Activated T-cell treated with anti-CD3 and anti-CD28 coated beads, Interleukin-2, amount 50 U/mL, for 72 hours (primary cell): ENCODE measurements at places on chromosomes 3 and 15.

DNA sequence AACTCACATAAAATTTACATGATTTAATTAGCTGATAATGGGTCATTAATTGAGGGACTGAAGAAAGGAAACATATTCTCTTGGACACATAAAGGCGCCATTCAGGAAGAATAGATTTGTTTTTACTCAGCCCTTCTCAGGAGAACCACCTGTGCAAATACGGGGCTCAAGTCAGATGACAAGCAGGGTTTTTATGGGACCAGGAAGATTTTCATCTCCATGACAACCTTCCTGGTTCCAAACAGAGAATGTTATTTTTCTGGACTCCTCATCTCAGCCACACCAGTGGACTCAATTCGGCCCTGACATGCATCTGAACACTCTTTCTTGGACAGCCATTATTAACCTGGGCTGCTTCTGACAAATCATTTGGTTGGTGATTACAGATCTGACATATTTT lies 120.5 kb downstream of the PDZRN3 start:
- no peak for DNase-seq

- no peak for DNase-seq
These were observed 220.3 kb upstream of the LINGO1 start for GRCh38 chr15:77853008-77853328.

GRCh38 chr3:36868614-36869436 lies 76.0 kb downstream of the TRANK1 start:
- peak; percentile 52 for DNase-seq

GRCh38 chr3:142027300-142027699 lies 122.0 kb downstream of the TFDP2 start:
- DNase-seq: no peak

DNA sequence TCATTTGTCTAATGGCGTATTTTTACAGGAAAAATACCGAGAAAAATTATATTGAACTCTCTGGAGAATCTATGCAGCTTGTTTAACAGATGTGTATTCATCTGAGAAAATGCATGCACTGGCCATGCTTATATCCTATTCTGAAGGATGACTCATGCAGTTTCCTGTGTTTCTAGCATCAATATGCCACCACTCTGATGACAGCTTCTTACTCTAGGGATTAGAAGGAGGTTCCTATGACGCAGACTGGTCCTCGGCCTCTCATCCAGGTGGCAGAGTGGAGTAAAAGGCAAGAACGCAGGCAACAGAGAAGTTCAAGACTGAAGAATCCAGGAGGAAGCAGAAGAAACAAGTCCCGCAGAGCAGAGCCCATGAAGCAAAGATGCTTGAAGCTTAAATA lies 910.0 kb upstream of the ROBO1 start:
- no peak for DNase-seq

DNA sequence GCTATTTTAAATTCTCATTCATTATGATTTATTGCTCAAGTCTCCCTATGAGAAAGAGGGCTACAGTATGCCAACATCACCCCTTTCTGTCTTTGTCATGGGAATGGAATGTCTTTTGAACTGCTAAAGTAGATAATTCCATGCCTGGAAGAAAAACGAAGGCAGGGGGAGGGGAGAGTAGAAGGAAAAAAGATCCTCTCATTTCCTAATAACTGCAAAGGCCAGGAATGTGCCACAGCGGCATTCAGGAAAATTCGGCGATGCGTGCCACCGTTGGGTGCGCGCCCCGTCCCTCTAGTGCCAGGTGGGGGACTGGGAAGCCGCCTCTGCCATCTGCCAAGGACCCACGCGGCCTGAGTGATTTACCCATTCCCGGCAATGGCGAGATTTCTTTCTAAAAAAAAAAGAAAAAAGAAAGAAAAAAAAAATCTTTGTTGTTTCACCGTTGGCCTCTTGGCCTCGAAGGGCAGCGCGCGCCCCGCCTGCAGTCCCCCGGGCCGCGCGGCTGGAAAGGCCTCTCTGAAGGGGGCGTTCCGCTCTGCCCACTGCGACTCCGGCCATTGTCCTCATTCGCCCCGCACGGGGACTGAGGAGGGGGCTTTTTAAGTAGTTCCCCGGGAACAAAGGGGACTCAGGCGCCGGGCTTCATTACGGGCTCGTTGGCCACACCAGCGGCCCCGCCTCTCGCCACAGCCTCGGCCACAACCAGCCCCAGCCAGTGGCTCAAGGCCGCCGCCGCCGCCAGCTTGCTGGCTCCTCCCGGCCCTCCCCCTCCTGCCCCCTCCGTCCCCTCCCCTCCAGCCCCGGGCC lies 54.5 kb downstream of the CPN2 start:
- DNase-seq: no peak

GRCh38 chr3:49013738-49014660 lies 4.4 kb downstream of the DALRD3 start:
- DNase-seq: peak; percentile 64

GRCh38 chr3:144426366-144426765 lies 454.7 kb downstream of the DIPK2A start:
- DNase-seq: no peak

GRCh38 chr3:71581457-71582035 lies 2.0 kb downstream of the FOXP1 start:
- peak; percentile 51 for DNase-seq

DNA sequence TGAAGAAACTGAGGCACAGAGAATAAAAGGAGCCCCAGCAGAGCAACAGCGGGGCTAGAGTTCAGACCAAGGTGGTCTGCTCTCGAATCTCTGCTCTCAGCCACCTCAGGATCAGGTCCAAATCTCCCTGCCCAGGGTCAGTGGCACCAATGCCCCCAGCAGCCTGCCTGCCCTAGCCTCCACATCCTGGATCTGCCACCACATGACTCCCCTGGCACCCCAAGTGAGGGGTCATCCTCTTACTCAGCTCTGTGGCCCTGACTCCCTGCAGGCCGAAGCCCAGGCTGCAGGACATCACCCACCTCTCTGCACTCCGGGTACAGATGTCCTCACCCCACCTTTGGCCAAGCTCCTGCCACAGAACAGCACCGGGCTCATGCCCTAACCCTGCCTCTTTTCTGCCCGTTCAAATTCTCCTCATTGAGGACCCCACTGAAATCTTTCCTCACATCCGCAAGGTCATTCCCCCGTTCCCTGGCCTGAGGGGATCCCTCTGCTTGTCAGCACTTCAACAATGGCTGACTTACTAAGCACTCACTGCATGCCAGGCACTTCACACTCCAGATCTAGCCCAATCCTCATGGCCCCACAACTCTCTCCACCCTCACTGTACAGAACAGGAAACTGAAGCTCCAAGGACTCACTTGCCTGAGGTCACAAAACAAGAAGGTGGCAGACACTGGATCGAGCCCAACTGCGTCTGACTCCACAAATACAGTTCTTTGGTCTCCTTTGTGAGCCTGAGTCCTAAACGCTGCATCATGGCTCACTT lies 4.3 kb downstream of the PPIB start:
- no peak for DNase-seq

DNA sequence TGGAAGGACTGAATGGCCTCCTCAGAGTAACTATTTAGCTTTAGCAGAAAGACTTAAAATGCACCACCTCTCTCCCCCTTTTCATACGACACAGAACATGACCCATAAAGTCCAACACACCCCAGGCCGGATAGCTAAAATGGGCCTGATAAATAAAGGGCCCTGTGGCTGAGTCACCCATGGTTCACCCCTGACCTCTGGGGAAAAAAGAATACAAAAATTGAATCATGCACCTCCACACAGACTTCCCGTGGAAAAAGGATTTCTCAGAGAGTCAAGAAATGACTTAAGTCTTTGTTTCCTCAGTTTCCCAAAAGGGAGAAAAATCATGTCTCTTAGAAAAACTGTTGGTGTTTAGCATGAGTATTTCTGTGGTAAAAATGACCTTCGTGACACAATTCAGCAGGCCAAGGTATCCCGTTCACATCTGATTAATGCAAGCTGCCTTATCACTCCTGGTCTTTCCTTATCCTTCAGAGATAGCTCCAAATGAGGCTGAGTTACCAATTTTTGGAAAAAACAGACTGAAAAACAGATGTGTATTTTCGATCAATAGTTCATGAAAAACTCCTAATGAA lies 34.0 kb upstream of the ARHGEF3 start:
- DNase-seq: no peak

GRCh38 chr3:14775011-14775410 lies 43.8 kb upstream of the FGD5 start:
- DNase-seq: no peak

DNA sequence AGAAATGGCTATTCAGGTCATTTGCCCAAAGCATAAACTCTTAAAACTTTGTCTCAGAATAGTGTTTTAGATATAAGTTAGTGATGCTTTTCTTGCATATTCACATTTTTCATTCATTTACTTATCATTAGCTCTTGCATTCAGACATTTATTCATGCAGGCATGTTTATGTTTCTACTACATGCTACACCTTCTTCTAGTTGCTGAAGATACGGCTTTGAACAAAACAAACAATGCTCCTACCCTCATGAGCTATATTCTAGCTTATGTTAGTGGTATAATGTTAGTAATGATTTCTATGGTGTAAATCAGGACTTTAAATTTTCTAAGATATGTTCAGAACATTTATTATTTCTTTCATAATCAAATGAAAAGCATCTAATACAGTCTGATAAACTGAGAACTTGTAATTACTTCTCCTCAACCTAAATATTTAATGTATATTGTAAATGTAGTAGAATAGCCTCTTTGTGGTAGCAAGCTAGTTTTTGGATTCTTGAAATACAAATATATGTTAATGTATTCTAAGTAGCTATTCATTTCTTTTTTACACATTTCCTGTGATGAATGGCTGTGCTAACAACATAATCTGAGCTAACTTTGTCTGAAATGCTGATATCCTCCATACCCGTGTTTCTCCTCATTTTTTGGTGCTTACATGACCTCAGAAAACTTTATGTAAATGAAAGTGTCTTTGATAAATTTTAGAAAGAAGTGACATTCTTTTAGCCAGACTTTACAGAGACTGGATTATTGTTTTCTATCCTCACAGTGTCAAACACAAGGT lies 15.5 kb upstream of the GOLGA8B start:
- no peak for DNase-seq

DNA sequence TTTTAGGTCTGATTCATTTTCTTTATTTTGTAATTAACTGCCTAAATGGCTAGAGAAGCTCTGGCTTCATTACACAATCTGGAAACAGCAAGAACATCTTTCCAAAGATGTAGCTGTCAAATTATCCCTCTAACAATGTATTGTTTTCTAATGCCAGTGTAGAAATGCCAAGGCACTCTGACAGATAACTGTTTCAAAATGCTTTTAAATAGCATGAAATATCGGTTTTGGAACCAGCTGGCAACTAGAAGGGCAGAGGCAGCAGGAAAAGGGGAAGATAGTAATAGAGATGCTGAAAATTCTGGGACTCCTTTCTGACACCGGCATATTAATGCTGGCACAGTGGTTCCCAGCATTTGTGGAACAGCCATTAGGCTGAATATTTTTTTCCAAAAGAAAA lies 26.1 kb downstream of the MORC1 start:
- DNase-seq: no peak

DNA sequence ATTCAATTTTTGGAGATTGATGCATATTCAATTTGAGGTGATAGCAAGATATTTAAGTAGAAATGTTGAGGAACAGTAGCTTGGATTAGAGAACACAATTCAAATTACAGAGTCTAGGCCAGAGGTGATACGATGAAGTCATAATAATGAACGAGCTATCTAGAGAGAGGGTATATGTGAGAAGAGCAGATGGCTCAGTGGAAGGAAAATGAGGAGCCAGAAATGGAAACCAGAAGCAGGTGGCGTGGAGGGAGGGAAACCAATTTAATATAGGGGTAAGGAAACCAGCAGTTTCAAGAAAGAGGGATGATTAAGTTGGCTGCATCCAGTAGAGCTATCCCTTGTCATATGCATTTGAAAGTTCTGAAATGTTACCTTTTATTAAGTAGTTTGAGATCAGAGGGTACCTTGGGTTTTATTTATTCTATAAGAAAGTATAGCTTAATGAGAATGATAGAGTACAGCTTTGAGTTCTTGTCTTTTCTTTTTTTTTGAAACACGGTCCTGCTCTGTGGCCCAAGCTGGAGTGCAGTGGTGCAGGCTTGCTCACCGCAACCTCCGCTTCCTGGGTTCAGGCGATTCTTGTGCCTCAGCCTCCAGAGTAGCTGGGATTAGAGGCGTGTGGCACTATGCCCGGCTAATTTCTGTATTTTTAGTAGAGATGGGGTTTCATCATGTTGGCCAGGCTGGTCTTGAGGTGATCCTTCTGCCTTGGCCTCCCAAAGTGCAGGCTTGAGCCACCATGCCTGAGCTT lies 22.1 kb downstream of the NCK1 start:
- DNase-seq: no peak

DNA sequence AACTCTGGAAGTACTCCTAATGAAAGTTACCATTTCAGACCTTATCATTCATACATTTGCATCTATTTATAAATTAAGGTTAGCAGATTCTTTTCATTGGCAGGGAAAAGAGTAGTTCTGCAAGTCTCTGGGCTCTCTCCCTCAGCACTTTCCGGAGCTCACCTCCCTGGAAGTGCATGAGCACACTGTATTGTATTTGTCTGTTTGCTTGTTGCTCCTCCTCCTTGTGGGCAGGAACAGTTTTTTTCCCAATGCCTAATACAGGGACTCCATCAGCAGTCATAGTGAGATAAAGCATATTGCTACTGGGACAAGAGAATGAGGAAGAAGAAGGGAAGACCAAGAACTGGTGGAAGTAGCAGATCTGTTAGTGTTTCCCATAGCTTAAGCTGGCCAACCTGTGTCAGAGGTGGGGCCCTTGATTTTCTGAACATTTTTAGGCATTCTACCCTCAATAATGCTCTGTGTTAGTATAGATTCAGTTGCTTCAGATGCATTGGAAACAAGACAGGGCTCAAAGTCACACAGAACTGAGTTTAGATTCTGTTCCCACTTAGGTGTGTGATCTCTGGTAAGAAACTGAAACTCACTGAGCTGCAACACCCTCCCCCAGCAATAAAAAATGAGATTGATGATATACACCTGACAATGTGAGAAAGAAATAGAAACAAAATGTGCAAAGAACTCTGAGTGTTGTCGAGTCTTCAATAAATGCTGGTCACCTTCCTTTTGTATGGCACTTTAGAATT lies 407.8 kb downstream of the TUSC7 start:
- DNase-seq: no peak

DNA sequence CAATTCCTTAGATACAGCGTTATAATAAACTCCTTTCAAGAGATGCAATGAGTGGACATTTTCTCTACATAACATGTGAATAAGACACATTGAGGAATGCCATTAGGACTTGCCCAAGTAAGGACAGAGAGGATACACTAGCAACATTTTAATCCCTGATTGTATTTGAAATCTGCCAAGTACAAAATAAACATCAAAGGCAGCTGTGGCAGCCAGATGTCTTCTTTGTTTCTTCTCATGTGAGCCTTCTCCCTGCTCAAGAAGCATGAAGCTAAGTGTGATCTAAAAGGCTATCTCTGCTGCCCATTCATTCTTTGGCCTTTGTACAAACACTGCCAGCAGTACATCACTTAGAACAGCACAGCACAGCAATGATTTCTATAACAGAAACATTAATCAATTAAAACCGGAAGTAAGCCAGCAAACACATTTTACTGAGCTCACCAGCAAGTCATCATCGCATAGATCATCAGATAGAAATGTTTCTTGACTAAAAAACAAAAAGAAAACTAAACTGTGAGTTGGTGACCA lies 364.0 kb downstream of the CNTN6 start:
- no peak for DNase-seq

GRCh38 chr15:26805470-26805869 lies 32.6 kb upstream of the GABRB3 start:
- DNase-seq: no peak

GRCh38 chr3:8631661-8632060 lies 12.9 kb downstream of the SSUH2 start:
- DNase-seq: no peak
